ENCODE measurements at places on chromosomes 7 and 10. TPM values are rescaled to one million over a fixed set of nuclear protein-coding genes. Genes with fewer than 3 reads are reported as not detected.

DNA sequence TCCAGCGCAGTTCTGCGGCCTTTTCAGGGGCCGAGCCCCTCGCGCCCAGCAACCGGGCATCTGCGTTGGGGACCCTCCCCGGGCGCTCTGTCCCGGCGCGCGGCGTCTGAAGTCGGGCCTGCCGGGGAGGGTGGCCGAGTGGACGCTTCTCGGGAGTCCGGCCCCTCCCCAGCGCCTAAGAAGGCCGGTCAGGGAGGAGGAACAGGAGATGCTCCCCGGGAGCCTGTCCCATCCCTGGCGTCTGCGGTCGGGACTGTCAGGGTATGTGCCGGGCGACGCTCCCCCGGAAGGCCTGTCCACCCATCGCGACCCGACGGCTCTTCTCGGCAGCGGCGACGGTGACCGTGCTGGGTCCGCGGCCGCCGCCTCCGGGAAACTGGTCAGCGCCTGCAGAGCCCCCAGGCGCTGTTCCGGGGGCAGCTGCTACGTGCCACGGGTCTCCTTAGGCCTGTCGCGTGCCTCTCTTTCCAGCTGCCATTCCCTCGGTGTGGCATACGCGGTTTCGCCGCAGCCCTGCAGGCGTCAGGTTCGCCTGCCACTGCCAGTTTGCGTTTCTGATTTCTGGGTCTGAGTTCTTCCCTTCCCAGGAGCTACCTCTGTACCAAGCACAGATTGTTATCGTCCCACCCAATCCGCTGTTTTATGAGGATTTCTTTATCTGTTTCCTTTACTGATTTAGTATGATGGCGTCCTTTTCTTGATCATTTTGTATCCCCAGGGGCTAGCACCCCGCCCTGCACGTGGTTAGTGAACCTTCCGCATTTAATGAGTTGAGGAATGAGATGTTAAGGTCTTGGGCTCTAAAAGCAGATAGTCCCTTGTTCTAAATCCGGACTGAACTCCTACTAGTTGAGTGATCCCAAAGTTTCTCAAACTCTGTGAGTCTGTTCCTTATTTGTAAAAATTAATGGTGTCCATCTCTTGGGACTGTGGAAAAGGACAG, 782 bp downstream of the IFIT5 start:
- DNase-seq = peak; percentile 59

DNA sequence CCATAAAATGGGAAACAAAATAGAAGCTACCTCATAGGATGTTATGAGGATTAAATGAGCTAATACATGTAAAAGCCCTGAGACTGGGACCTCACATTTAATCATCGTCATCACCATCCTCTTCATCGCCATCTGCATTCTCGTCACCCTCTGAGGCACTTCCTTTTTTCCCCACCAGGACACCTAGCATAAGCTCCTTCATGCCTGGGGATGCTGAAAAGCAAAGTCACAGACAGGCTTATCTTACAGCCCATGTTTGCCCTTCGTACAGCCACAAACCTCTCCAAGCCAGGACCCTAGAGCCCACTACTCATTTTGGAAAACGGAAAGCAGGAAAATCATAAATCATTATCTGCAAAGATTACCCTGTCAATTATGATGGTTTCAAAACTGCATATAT, 249.6 kb downstream of the GPAM start:
- DNase-seq = no peak

GRCh38 chr10:86855513-86855912, 99.1 kb downstream of the BMPR1A start:
- DNase-seq = no peak

Gene TMEM72
- polyA plus RNA-seq = not detected

Gene SPDYE5
- not detected for polyA plus RNA-seq

Gene CALD1
- polyA plus RNA-seq = 95.1 TPM

All from heart left ventricle (tissue), 16 donors.